ENCODE measurements at places on chromosomes 13 and 19.

- peak; percentile 60 for DNase-seq
These were observed 484 bp downstream of the IL11 start for GRCh38 chr19:55369653-55370304.

- no peak for DNase-seq
These were observed 18.4 kb downstream of the ZNRF4 start for GRCh38 chr19:5473646-5474045.

GRCh38 chr13:79194727-79195126, 211.3 kb downstream of the RBM26 start:
- no peak for DNase-seq

- DNase-seq = no peak
These were observed 15.7 kb downstream of the ZNF175 start for GRCh38 chr19:51586799-51587198.

DNA sequence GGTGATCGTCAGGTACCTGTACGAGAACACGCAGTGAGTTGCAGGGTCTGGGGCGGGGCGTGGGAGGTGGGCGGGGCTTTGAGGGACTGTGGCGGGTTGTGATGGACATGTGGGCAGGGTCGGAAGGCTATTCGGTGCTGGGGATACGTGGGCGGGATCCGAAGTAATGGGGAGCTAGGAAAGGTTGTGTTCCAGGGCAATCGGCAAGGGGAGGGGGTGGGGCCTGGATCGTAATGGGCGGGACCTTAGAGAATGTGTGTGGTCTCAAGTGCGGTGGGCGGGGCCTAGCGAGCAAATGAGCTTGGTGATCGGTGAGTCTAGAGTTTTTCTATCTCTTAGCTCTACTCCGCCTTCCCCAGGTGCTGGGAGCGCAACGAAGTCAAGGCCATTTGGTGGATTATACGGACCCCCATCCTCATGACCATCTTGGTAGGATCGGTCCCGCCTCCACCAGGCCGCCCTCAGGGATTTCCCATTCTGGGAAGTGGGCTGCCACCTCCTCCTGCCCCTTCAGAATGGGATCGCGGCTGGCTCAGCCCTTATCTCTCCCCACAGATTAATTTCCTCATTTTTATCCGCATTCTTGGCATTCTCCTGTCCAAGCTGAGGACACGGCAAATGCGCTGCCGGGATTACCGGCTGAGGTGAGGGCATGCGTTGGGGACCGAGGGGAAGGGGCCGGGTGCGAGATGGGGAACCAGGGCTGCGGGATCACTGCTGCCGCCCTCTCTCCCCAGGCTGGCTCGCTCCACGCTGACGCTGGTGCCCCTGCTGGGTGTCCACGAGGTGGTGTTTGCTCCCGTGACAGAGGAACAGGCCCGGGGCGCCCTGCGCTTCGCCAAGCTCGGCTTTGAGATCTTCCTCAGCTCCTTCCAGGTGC, 9.6 kb downstream of the GIPR start:
- DNase-seq = peak; percentile 90

DNA sequence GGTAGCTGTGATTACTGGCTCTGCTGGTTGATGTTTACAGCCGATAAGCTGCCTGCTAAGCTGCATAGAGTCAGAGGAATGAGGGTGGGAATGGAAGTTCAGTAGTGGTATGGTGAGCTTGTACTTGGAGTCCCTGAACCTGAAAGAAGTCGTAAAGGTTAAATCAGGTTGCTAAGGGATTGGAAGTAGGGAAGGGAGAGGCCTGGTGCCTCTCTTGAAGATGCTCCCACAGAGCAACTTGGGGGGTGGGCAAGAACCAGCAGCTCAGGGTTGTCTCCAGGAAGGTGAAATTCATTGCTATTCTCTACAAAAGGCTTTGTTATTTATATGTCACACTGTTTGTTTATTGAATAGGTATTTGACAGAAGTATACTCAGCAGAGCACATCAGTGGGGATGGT, 73.8 kb upstream of the OLFM4 start:
- no peak for DNase-seq

DNA sequence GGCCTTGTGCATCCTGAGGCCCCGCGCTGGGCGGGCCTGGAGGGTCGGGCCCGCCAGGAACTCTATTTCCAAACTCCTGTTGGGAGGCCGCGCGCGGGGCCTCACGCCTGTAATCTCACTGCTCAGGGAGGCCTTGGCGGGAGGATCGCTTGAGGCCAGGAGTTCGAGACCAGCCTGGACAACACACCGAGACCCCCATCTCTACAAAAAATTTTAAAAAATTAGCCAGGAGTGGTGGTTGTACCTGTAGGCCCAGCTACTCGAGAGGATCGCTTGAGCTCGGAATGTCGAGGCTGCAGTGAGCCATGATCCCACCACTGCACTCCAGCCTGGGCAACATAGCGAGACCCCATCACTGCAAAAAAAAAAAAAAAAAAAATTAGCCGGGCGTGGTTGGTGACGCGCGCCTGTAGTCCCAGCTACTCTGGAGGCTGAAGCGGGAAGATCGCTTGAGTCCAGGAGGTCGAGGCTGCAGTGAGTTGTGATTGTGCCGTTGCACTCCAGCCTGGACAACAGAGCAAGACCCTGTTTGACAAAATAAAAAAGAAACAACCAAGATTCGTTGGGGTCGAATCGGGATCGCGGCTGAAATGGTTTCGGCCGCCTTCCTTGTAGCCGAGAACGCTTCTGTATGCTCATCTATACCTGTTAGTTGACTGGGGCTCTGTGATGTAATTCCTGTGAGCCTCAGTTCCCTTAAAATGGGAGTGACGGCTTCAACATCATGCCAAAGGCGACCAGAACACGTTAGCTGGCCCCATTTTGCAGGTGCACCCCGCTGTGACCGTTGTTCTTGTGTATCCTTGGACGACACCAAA, 636 bp downstream of the SF3A2 start:
- no peak for DNase-seq

- DNase-seq = no peak
These were observed 261.9 kb upstream of the SOX21 start for GRCh38 chr13:94974015-94974951.

GRCh38 chr19:39405958-39406655, 540 bp upstream of the ZFP36 start:
- no peak for DNase-seq

DNA sequence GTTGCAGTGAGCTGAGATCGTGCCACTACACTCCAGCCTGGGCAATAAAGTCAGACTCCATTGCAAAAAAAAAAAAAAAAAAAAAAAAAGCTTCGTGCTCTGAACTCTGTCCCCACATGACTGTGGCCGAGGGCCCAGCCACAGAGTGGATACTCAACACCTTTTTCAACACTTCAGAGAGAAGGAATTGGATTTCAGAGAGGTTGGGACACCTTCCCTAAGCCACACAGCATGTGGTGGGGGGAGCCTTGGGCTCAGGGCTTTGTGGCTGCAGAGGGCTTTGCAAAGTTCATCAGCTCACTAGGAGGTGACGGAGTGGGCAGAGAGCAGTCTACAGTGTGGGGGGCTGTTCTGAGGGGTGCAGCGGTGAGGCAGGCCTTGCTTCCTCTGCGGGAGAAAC, 9.5 kb downstream of the LSM7 start:
- DNase-seq = no peak

DNA sequence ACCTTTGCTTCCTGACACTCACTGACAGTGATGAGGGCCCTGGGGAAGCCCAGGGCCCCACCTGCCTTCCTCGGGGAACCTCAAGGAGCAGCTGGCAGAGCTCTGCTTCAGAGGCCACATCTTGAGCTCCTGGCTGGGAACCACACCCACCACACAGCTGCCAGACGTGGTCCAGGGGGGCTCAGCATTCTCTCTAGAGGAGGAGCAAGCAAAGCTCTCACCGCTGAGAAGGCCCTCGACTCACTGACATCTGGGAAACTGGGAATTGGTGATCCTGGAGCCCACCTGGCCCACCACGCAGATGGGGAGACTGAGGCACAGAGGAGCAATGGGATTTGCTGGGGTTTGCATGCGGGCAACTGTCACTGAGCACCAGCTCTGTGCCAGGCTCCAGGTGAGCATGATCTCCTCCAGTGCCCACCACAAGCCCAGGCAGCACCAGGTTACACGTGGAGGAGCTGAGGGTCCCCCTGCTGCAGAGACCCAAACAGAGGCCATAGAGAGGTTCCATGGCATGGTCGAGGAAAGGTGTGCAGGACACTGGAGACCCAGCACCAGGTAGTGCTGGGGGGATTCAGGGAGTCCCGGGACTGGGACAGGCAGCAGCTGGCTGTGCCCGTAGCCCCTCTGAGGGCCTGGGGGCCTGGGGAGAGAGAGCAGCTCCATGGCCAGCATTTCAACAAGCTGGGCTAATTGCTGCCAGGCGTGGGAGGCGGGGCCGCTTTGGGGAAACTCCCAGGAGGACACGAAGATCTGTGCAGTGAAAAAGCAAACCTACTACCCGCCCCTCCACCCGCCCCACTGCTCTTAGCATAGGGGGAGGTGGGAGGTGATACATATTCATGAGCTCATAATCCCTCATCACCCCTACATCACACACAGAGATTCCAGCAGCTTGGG, 33.4 kb downstream of the PEPD start:
- DNase-seq = no peak

GRCh38 chr13:110018009-110018408, 231.6 kb upstream of the IRS2 start:
- no peak for DNase-seq

GRCh38 chr19:23262920-23263319, 12.7 kb upstream of the ZNF724 start:
- DNase-seq = no peak

GRCh38 chr19:43455321-43456113, 9.9 kb downstream of the LYPD3 start:
- no peak for DNase-seq

GRCh38 chr19:9791552-9792205, 23.1 kb upstream of the ZNF846 start:
- peak; percentile 98 for DNase-seq

DNA sequence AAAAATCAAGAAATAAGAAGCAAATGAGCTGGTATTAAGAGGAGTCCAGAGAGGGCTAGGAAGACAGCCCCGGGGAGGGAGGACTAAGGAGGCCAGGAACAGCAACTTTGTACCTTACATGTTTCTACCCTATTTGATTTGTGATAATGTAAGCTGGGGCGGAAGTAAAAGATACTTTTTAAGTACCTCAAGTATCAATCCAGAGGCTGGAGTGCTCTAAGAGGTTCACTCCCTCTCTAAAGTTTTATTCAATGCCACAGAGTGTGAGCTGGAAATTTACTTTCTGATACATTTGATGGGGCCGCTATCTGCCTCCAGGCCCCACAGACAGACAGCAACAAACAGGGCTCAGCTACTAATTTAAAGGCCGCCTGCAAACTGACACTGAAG, 11.4 kb downstream of the MLLT1 start:
- no peak for DNase-seq

DNA sequence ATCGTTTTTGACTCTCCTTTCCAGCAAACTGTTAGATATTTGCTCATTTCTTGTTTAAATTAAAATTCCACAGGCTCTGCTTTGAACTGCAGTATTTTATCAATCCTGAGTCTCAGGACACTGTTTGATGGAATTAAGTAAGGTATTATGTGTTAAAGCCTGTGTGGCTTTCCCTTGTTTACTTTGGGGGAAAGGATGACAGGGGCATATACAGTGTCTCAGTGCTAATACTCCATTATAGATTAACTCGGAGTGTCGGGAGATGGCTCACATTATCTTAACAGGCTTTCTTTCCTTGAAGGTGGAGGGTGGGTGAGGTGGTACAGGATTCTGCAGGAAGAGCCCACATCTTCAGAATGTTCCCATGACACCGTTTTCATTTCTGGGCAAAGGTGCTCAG, 84.7 kb downstream of the SHISA2 start:
- no peak for DNase-seq
